CD4-positive, alpha-beta T cell treated with Interleukin-1 beta for 1 hour (primary cell): ENCODE measurements at places on chromosomes 16 and 17.
A peak's percentile ranks its signal among the peaks of the same experiment; 100 is the strongest.

GRCh38 chr16:56609463-56609921, 1.1 kb downstream of the MT2A start:
- DNase-seq = peak; percentile 75

DNA sequence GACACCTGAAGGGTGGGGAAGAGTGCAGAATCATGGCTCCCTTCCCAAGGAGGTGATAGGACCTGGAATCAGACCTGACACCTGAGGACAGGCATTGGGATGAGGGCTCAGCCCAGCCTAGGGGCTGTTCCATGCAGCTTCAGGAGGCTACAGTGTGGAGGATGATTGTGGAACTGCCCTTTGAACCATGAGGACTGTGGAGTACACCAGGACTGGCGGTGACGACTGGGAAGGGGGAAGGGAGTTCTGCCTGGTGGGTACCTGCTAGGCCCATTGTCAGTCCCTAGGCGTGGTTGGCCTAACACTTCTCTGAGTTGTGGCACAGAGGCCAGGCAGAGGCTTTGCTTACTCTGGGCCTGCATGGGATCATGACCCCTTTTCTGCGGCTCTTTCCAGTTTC, 76.1 kb downstream of the MPRIP start:
- no peak for DNase-seq

- no peak for DNase-seq
Measured at GRCh38 chr17:37098910-37099664, 150.3 kb downstream of the AATF start.

DNA sequence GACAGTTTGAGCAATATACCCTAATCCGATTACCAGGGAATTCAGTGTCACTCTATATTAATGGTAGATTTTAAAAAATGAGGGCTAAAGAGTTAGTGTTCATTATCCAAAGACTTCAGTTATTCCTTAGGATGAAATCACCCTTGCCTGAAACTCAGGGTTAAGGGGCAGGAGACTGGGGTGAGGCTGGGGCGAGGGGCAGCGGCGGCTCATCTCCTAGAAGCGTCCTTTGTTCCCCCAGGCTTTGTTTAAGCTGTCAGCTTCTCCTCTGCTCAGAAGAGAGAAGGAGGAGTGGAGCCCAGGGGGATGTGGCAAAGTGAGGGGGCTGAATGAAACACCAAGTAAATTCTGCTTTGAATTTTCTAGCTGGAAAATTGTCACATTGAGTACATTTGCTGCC, 117.7 kb upstream of the ELAC2 start:
- DNase-seq = no peak

DNA sequence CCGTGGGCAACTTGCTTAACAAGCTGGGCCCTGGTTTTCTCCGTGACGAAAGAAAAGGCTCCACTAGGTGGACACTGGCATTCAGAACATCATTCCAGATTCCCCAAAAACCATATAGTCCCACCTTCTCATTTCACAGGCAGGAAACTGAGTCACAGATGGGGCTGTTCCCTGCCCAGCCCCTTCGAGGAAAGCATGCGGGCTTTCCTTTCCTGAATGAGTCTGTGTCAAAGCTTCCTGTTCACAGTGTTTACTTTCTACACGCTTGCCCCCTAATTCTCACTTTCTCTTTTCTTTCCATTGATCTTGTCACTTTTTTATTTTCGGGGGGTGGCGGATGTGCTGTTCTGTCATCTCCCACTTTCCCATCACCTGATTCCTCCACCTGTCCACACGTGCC, 10.3 kb upstream of the LGALS9 start:
- no peak for DNase-seq

- peak; percentile 20 for DNase-seq
Measured at GRCh38 chr16:10333321-10334032, 52.4 kb upstream of the ATF7IP2 start.

GRCh38 chr16:19291475-19291874, 5.9 kb downstream of the CLEC19A start:
- peak; percentile 24 for DNase-seq

DNA sequence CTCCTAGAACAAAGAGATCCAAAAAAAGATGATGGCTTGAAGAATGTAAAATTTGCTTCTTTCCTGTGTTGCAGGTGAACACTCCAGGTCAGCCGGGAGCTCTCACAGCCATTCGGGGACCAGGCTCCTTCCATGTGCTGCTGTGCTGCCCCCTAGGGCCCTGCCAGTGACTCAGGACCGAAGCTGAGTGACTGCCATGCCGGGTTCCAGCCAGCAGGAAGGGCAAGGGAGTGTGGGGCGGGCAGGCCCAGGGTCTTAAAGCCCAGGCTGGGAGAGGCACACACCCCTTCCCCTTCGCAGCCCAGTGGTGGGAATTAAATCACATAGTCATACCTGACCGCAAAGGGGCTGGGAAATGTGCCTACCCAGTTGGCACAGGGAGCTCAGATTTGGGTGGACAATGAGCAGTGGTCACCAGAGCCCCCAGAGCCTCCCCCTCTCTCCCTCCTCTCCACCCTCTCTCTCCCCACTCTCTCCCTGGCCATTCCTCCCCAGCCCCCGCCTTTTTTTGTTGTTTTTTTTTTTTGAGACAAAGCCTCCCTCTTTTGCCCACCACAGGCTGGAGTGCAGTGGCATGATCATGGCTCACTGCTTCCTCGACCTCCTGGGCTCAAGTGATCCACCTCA, 11.5 kb downstream of the EPOP start:
- DNase-seq = peak; percentile 28

- no peak for DNase-seq
Measured at GRCh38 chr16:25080420-25081131, 31.0 kb upstream of the LCMT1 start.
